Osteocyte (in vitro differentiated cells): ENCODE measurements at places on chromosomes 1 and 21. TPM values are rescaled to one million over a fixed set of nuclear protein-coding genes. Genes with fewer than 3 reads are reported as not detected.
A peak's percentile ranks its signal among the peaks of the same experiment; 100 is the strongest.

DNA sequence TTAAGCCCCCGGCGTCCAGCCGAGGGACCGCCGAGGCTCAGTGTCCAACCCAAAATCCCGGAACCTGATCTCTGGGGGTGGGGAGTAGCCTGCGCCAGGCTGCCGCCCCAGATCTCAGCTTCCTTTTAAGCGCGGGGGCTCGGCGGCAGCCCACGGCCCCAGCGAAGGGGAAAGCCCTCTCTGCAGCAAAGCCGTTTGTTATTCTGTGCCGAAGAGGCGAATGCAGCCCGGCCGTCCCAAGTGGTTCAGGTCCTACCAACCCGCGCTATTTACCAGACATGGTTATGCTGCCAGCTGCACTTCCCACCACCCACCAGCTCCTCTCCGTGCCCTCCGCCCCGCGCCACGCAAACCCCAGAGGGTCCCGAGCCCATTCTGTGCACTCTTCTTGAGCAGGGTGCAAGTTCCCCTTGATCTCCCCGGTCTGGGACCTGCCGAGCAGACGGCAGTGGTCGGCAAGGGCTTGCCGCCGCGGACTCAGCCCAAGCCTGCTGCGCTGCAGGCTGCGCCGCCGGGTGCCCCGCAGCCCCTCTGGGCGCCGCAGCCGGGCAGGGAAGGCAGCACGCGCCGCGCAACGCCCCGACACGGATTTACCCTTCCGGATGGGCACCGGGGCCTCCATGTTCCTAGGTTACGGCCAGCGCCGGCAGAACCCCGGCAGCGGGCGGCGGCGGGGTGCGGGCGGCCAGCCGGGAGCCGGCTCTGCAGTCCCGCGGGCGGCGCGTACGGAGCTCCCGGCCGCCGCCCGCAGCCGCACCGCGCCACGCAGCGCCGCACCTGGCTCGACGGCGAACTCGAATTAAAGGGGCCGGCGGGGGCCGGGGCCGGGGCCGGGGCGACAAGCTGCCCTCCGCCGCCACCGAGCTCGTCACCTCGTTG is 738 bp upstream of the KCNA2 start:
- peak overlapping the region; percentile 75 for H3K4me3 ChIP-seq
- H3K27ac ChIP-seq, result no peak overlapping the region
- no peaks in the 10 kb centered on the region for H3K36me3 ChIP-seq
- H3K4me1 ChIP-seq, result peaks cover 9% of the 10 kb centered on the region
- DNase-seq, result no peak

Gene CFHR4
- not detected in 2 replicates for total RNA-seq

- H3K4me3 ChIP-seq, result no peak overlapping the region
- H3K36me3 ChIP-seq, result peaks cover 9% of the 10 kb centered on the region
- DNase-seq, result no peak
- H3K4me1 ChIP-seq, result peaks cover 20% of the 10 kb centered on the region
Measured at GRCh38 chr21:26138615-26139257, 31.8 kb downstream of the APP start.

Gene AIRE
- total RNA-seq, result not detected in 2 replicates

DNA sequence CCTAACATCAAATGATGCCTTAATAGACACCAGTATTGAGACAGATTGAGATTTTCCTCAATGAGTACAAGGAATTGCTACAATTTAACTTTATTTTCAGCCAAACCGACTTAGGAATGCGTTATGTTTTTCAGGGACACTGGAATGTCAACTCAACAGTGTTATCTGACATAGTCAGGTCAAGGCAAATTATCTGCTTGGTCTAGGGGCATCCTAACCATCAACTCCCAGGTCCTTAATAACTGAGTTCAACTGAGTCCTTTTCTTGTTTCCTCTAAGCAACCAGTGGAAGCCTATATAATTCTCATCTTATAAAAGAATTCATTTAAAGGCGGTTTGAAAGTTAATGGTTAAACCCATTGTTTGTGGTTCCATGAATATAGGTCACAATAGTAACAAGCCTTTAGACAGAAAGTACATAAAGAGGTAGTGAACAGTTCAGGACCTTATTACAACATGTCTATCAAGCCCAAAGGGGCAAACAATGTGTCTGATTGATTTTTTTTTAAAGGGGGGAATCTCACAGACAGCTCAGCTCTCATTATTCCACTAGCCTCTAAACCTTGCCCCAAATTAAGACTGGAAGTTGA is 32.3 kb upstream of the NR5A2 start:
- no peak overlapping the region for H3K4me3 ChIP-seq
- no peak overlapping the region for H3K27ac ChIP-seq
- H3K27me3 ChIP-seq, result peaks cover 9% of the 10 kb centered on the region
- no peaks in the 10 kb centered on the region for H3K4me1 ChIP-seq
- no peak for DNase-seq

- H3K27ac ChIP-seq, result no peak overlapping the region
- peaks cover 15% of the 10 kb centered on the region for H3K27me3 ChIP-seq
- H3K36me3 ChIP-seq, result no peaks in the 10 kb centered on the region
- no peak for DNase-seq
Measured at GRCh38 chr1:167554028-167554779, 642 bp upstream of the CREG1 start.

Gene ZBTB18
- 23.0 and 24.2 TPM in 2 replicates for total RNA-seq

DNA sequence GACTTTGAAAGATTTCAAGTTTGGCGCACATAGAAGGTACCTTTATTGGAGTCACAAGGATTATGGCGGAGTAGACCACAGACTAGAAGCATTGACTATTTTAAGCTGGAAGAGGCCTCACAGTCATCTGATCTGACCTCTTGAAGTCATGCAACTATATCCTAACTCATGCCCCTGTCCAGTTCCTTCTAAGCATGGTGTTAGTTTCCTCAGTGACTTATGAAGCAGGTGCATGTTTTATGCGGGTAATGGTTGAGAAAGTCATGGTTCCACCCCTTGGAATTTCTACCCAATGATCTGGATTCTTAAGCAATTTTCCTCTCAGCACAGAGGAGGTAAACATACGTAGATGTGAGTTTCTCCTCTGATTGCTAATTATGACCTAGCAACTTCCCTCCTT is 11.7 kb downstream of the OLFML3 start:
- DNase-seq, result no peak
- H3K36me3 ChIP-seq, result peaks cover 7% of the 10 kb centered on the region
- no peak overlapping the region for H3K4me3 ChIP-seq
- no peak overlapping the region for H3K27ac ChIP-seq

DNA sequence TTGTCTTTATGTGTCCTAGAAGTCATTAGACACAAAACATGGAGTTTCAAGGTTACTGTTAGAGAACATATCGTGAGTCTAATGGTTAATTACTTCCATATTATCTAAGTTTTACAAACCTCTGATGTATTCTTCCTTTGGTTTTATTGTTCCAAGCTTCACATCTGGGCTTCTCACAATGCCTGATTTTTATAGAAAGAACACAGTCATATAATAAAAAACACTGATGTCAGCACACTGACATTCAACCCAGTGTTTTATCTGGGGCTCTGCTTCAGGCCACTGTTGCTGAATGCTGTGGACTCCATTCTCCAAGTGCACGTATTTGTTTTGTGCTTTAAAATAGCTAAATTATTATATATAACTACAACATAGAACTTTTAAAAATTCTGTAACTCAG is 232.9 kb downstream of the SMYD3 start:
- H3K27me3 ChIP-seq, result no peaks in the 10 kb centered on the region
- no peaks in the 10 kb centered on the region for H3K4me1 ChIP-seq
- no peak overlapping the region for H3K27ac ChIP-seq
- no peaks in the 10 kb centered on the region for H3K36me3 ChIP-seq
- no peak overlapping the region for H3K4me3 ChIP-seq

DNA sequence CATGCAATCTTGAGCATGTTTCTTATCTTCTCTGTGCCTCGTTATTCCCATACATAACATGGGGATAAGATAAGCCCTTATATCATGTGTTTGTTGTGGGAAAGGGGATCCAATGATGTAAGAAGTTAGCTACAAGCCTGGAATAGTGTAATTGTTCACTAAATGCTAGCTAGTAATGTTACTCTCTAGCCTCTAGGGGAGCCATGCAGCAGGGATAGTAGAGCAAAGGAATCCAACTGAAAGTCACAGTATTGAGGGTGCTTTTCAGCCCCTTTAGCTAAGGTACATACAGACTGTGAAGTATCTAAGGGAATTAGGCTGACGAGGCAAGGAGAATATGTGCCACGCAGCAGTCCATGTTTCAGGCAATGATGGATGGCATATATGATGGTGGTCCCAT is 46.9 kb downstream of the IL23R start:
- peaks cover 19% of the 10 kb centered on the region for H3K27me3 ChIP-seq
- no peak for DNase-seq
- H3K27ac ChIP-seq, result no peak overlapping the region
- no peaks in the 10 kb centered on the region for H3K36me3 ChIP-seq
- H3K4me3 ChIP-seq, result no peak overlapping the region
- no peaks in the 10 kb centered on the region for H3K4me1 ChIP-seq

Gene AMY2A
- total RNA-seq, result not detected in 2 replicates

Gene TEKT2
- total RNA-seq, result 0.39 and 0.70 TPM in 2 replicates

DNA sequence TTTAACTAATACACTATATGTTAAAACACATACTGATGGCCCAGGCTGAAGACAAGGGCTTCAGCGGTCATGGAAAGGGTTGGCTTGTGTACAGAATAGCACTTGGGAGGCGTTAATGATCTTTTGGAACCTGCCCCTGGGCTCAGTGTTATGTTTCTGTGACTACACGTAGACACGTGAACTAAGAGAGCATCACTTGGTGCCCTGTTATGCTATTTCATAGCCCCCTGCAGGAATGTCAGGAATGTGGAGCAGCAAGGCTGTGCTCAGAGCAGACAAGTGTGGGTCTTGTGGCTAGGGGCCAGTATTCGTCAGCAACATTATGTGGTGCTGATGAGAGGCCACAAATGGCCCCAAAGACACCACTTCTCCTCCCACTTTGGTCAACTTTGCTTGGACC is 132.4 kb downstream of the MAP3K21 start:
- H3K4me1 ChIP-seq, result no peaks in the 10 kb centered on the region
- DNase-seq, result no peak

Gene RFX5
- 36.7 and 37.9 TPM in 2 replicates for total RNA-seq

DNA sequence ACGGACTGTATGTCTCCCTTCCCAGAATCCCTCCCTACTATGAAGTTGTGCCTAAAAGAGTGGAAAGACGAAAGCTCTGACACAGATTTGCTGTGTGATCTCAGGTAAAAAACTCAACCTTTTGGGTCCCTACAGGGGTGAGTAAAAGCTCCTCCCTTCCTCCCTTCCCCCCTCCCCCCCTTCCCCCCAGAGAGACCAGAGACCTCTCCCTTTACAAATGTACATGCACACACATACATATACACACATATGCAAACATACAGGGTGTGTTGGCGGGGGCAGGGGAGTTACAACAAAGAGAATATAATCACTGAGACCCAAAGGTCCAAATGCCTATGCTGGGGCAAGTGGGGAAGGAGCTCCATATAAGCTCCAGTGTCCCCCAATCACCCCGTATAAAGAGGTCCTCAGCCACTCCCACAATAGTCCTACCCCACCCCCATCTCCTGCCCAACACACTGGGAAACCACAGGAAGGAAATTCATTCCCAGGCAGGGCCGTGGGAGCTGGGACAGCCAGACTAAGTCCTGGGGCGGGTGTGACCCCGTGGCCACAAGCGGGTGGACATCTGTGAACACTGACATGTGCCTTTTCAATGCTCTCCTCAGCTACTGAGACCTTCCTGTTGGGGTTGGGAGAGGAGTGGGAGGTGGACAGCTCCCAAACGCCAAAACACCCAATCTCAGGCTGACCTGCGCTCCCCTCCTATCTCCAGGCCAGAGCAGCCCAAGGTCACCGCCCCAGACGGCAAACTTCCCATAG is 2.0 kb downstream of the MEF2D start:
- peak overlapping the region; percentile 65 for H3K27ac ChIP-seq
- H3K36me3 ChIP-seq, result peaks cover 8% of the 10 kb centered on the region
- H3K4me3 ChIP-seq, result peak overlapping the region; percentile 86

Gene CZIB
- total RNA-seq, result 52.6 and 59.8 TPM in 2 replicates

DNA sequence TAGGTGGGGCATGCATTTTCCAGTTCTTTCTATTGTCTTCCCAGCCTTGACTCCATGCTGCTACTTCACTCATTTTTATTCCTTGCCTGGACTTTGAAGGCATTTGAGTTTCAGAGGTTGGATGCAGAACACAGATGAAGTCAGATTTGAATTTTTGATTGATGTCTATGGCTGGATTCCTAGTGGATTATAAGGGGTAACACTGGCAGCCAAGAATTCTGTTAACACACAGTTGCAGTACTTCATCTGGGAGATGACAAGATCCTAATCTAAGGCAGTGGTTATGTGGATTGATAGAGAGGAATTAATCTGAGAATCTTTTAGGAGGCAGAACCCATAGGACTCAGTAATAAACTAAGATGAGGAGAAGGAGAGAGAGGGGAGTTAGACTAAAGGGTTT is 439.0 kb upstream of the USP24 start:
- no peak overlapping the region for H3K4me3 ChIP-seq
- no peaks in the 10 kb centered on the region for H3K36me3 ChIP-seq
- no peaks in the 10 kb centered on the region for H3K27me3 ChIP-seq

- no peak overlapping the region for H3K4me3 ChIP-seq
- H3K27me3 ChIP-seq, result peaks cover 42% of the 10 kb centered on the region
- H3K36me3 ChIP-seq, result peaks cover 4% of the 10 kb centered on the region
Measured at GRCh38 chr1:59212706-59213105, 84.2 kb upstream of the FGGY start.

- no peaks in the 10 kb centered on the region for H3K27me3 ChIP-seq
- peak overlapping the region; percentile 38 for H3K27ac ChIP-seq
- peaks cover 33% of the 10 kb centered on the region for H3K4me1 ChIP-seq
- no peak overlapping the region for H3K4me3 ChIP-seq
Measured at GRCh38 chr1:51445351-51446090, 73.5 kb downstream of the EPS15 start.

DNA sequence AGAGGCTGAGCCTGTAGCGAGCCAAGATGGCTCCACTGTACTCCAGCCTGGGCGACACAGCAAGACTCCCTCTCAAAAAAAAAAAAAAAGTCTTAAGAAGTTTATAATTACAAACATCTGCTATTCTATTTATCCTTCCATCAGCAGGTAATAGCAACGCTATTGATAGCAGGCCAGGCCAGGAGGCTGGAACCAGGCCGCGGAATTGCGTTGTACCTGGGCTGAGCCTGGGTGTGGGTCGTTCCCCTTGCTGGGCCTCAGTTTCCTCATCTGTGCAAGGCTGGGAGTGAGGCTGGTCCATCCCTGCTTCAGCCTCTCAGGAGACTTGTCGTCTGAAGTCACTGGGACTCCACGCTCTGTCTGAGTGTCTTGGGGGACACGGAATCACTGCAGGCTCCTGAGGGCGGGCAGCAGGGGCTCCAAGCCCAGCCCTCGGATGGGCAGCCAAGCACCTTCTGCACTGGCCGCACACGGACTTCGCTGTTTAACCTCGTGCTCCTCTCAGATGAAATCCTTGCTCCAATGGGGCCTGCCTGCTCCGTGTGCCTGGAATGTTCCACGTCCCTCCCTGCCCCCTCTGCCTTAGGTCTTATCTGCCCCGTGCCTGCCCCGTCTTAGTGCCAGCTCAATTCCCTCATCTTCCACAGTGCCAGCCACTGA is 103.9 kb upstream of the C1orf174 start:
- H3K4me3 ChIP-seq, result no peak overlapping the region
- no peaks in the 10 kb centered on the region for H3K36me3 ChIP-seq
- H3K27me3 ChIP-seq, result no peaks in the 10 kb centered on the region
- no peak overlapping the region for H3K27ac ChIP-seq
- no peaks in the 10 kb centered on the region for H3K4me1 ChIP-seq
- DNase-seq, result no peak

Gene PSMB2
- total RNA-seq, result 62.8 and 70.7 TPM in 2 replicates

GRCh38 chr21:44089001-44089911 is 17.9 kb upstream of the PWP2 start:
- H3K36me3 ChIP-seq, result peaks cover 55% of the 10 kb centered on the region
- DNase-seq, result peak; percentile 25
- H3K4me1 ChIP-seq, result peaks cover 4% of the 10 kb centered on the region
- H3K27ac ChIP-seq, result no peak overlapping the region

Gene CCDC17
- 2.2 and 2.4 TPM in 2 replicates for total RNA-seq

Gene TPTE
- total RNA-seq, result not detected in 2 replicates
